ENCODE measurements at places on chromosomes 6 and 20.

- no peak for DNase-seq
These were observed 220.7 kb downstream of the FUT9 start for GRCh38 chr6:96236471-96236870.

- no peak for DNase-seq
These were observed 85.9 kb downstream of the VIP start for GRCh38 chr6:152836523-152836922.

DNA sequence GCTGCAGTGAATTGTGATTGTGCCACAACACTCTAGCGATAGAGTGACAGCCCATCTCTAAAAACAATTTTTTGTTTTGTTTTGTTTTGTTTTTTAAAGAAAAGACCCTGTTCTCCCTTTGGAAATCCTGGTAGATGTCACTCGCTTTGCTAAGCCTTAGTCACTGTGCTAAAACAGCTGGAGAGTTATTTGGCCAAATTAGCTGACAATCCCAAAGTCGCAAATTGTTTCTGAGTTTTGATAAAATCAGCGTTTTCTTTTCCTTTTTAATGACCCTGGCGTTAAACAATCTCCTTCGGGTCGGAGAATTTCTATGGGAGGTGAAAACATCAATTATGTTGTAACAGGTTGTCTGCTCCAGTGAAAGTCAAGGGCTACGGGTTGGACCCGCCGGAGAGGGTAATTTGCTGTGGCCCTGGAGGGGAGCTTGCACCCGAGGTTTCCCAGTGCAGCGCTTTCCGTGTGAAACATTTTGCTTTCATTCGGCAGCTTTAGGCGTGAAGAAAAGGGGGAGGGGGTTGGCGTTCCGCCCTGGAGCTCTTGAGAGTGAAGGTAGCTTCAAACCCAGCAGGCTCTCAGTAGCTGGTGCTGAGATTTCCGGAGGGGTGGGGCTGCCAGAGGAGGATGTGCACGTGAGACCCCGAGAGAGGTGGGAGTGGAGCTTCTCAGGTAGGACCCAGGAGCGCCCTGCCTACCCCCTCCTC is 296.6 kb downstream of the PHACTR1 start:
- DNase-seq: no peak

- no peak for DNase-seq
These were observed 323.9 kb downstream of the GJA1 start for GRCh38 chr6:121759370-121759769.

- no peak for DNase-seq
These were observed 40.7 kb downstream of the MAP3K5 start for GRCh38 chr6:136751522-136751956.

DNA sequence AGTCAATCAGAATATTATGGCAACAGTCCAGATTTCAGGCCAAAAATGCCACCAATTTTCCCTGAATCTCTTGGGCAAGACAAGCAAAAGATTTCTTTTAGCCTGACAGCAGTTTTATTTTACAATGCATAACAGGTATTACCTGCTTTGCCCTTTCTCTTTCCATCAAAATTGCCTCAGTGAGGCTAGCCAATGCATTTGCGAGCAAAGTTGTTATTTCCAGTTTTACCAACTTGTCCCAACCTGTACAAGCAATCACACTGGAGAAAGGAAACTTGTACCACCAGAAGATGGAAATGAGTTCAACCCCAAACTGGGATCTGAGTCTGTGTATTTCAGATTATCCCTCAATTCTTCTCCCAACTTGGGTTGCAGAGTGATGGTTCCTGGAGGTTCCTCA is 279.9 kb upstream of the CDYL start:
- DNase-seq: no peak

DNA sequence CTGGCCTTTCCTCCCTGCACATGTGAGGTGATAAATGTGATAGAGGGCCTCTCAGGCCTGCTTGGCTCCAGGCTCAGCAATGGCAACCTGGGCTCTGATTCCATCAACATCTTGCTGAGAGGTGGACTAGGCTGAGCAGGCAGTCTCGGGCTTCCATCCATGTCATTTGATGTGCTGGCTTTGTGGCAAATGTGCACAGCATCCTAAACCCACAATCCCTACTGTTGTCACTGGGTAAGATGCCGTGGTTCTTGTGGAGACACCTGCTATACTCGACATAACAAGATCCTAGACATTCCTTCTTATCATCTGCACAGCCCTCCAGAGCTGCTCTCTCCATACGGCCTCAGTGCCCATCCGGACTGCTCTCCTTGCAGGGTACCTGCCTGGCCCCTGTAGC is 2.8 kb upstream of the ZCCHC3 start:
- no peak for DNase-seq

- no peak for DNase-seq
These were observed 61.4 kb downstream of the DAAM2 start for GRCh38 chr6:39853604-39854003.

GRCh38 chr6:32664827-32665362 is 1.6 kb downstream of the HLA-DQB1 start:
- DNase-seq: no peak

DNA sequence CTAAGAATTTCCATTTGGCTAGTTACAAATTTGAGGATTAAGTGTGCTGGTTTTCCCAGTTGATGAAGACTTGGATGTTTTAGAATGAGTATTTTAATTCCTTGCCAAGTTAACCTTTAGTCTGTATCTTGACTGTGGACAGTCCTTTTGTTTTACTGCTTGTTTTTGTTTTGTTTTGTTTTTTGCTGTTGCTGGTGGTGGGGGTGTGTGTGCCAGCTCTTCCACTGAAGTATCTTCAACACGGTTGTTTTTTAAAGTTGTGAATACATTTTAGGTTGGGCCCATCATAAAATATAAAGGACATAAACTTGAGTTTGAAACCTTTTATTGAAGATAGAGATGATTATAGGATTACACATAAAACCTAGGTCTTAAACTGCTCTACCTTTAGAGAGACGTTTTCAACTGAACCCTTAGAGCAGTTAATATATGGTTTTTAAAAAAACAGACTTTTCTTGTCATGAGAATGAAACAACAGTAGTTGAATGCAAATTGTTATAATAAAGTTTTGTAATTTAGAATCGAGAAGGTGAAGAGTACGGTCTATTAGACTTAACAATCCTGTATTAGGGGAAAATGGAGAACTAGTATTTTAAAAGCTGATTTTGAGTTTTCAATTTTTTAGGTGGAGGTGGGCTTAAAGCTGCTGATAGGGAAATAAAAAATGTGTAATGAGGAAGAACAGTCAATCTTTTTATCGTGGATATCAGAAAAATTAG is 4.0 kb downstream of the QKI start:
- no peak for DNase-seq

DNA sequence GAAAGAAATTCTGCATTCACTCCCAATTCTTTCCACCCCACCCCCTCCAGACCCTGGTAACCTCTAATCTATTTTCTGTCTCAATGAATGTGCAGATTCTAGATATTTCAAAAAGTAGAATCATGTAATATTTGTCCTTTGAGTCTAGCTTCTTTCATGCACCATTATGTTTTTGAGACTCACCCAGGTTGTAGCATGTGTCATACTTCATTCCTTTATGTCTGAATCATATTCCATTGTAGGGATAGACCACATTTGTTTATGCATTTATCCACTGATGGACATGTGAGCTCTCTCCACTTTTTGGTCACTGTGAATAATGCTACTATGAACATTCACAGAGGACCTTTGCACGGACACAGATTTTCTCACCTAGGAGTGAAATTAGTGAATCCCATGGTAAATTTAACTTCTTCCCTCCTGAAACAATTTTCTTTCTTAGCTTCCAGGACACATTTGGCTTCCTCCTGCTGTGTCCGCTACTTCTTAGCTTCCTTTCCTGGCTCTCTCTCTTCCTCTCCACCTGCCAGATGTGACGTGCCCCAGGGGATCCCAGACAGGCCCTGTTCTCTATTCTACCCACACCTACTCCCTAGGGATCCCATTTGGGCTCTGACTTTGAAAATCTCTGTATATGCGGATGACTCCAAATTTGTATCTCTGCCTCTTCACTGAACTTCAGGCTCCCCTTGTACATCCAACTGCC is 24.1 kb upstream of the ARFGEF2 start:
- DNase-seq: peak; percentile 74

GRCh38 chr6:134457941-134458340 is 140.0 kb upstream of the SGK1 start:
- no peak for DNase-seq

GRCh38 chr6:139676718-139677117 is 302.3 kb upstream of the CITED2 start:
- no peak for DNase-seq

GRCh38 chr6:48147051-48147450 is 36.1 kb upstream of the PTCHD4 start:
- DNase-seq: no peak

DNA sequence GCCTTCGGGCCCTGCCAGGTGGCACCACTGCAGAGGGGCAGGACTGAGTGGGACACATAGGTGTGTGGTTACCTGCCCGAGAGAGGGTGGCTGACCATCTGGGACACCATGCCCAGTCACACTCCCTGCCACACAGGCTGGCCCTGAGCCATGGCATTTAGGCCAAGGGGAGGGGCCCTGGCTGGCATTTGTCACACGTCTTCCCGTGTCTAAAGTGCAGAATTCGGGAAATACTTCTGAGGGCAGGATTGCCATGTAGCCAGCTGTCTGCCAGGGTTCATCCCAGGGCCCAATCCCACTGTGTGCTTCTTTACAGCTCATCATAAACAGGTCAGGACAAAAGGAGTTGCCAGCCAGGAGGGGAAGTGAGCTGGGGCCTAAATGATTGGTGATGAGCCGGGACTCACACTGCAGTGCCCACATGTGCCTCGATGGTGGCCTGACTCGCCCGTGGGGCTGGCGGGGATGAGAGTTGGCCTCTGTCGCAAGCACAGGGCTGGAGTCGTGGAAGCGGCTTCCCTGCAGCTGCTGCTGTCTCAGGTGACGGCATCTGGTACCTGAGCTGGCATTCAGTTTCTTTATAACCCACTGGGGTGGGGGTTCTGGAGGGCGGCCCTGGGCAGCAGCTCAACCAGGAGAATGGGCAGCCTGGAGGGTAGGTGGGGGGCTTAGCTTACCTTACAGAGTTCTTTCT is 5.9 kb upstream of the UNC93A start:
- no peak for DNase-seq

GRCh38 chr6:75089151-75089897 is 116.5 kb downstream of the COL12A1 start:
- no peak for DNase-seq

DNA sequence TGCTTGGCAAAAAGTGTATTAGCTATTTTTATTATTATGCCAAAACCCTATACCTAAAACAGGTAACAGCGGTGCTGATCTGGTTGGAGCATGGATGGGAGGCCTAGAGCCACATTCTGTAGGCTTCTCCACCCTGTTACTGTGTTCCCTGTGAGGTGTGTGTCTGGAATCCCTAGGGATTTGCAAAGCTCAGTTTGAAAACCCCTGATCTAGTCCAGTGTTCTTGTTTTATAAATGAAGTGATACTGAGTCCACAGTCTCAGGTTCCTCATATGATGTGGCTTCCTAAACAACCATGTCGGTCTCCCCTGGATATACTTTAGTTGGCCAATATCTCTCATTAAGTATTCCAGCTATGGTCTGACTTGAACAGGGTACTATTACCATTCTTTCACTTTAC is 16.3 kb downstream of the ACSS2 start:
- no peak for DNase-seq

DNA sequence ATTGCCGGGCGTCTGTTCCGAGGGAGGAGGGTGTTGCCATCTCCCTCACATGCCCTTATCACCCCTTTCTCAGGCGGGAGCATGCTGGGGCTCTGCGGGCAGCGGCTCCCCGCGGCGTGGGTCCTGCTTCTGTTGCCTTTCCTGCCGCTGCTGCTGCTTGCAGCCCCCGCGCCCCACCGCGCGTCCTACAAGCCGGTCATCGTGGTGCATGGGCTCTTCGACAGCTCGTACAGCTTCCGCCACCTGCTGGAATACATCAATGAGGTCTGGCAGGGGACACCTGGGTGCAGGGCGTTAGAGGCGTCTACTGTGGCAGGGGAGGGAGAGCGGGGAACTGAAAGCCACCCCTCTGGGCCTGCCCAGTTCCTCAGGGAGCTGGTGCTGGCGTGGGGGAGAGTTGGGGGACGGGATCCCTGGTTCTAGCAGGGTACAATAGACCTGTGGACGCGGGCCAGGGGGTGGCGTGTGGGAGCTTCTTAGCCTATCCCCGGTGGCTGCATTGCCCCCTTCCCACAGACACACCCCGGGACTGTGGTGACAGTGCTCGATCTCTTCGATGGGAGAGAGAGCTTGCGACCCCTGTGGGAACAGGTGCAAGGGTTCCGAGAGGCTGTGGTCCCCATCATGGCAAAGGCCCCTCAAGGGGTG is 697 bp downstream of the PPT2 start:
- DNase-seq: no peak

DNA sequence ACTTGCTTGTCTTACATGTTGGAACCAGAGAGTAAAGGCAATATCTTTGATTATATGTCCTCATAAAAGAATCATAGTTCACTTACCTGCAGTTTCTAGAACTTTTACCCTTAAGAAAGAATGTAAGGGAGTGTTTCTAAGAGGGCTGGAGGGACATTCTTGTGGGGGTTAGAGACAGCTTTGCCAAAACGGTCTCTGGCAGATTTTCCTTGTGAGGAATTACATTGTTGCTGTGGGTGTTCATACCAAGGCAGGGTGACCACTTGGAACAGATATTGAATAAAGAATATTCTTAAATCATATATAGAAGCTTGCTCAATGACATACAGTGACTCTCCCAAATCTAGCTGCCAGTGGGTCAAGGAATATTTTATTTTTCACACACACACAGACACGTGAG is 517.6 kb upstream of the SOX4 start:
- DNase-seq: no peak

DNA sequence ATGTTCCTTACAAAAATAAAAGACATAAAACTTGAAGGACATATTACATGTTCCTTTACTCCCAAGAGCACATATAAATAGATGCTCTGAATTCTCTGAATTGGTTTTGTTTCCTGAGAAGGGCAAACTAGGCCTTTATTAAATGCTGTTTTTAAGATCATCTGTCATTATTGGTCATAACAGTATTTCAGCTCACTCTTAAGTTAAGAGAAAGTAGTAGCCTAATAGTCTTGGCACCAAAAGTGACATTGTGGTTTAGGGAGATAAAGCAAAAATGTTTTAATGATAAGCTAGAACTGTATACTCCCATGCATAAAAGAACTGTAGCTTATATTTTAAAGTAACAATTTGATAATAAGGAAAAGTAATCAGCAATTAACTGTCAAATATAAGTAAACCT is 361.1 kb upstream of the PTCHD4 start:
- DNase-seq: no peak
